Amygdala (tissue), 56 donors: ENCODE measurements at places on chromosomes 6 and 20.

GRCh38 chr20:47183367-47183766 lies 173.1 kb downstream of the ZMYND8 start:
- no peak for DNase-seq

GRCh38 chr6:45979311-45979710 lies 36.3 kb downstream of the CLIC5 start:
- no peak for DNase-seq

DNA sequence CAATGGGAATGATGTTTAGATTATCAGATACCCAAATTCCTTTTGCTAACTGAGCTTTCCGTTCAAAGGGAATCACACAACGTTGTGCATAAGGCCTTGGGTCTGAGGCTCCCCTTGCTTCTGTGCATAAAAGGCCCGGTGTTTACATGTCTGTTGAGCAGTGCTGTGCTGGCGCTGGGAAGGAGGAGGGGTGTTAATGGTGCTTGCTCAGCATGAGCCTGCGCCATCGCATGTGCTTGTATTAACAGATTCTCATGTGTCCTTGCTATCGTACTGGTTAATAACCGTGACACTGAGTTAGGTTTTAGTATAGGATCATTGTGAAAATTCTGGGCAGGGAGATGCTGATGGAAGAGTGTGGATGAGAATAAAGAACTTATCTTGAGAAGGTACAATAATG lies 62.3 kb upstream of the TRAF3IP2 start:
- DNase-seq, result no peak

DNA sequence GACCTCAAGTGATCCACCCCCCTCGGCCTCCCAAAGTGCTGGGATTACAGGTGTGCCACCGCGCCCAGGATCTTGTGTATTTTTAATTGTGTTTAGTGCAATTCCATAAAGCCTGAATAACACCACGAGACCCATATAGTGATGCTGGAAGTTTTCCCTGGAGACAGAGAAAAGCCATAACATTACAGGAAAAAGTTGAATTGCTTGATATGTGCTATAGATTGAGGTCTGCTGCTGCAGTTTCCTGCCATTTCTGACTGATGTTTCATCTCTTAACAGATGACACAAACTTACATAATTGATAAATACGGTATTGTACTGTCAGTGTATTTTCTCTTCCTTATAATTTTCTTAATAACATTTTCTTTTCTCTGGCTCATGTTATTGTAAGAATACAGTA lies 7.3 kb upstream of the UBD start:
- DNase-seq, result no peak

DNA sequence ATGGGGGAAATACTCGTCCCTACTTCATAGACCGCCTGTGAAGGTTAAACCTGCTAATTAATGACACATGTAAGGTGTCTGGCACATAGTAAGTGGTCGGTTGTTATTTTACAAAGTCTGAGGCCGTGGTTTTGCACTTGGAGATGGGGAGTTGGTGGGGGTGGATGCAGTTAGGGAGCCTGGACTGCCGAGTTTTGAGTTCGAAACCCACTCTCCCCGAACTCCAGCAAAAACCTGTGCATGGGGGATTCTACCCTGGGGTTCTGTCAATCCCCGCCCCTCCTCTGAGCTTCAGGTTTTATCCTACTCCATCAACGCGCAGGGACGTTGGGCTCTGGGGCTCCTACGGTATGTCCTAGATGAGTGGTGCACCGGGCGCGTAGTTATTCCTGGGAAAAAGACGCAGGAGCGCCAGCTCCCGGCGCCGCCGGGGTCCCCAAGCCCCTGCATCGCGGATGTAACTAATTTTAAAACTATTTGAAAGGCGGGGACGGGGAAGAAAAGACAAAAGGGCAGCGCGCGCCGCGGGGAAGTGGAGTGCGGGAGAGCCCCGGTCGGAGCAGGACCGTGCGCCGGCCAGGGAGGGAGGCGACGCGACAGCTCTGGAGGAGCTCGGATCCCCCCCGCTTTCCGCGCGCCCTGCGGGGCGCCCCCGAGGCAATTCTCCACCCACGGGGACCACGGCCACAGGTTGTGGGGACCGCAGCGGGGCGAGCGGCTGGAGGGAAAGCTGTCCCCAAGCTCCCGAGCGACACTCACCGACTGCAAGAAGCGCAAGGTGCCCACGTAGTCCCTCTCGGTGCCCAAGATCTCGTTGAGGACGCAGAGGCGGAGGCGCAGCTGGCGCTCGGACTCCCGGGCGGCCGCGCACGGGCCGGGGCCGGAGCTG lies 672 bp downstream of the PREX1 start:
- DNase-seq, result peak; percentile 38

DNA sequence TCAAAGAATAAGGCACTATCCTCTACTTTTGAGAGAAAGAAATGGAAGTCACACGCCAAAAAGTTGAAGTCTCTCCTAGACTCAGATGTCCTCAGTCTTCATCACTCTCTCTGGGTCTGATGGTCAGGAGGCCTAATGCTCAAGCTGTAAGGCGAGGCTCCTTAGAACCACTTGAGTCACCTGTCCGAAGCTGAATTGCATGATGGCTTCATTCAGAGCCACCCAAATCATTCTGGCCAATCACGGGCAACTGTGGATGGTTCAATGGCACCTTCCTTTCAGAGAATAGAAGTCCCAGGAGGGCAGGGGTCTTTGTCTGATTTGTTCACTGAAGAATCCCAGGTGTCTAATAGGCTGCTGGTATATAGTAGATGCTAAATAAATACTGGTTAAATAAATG lies 69.4 kb upstream of the RNF24 start:
- no peak for DNase-seq

DNA sequence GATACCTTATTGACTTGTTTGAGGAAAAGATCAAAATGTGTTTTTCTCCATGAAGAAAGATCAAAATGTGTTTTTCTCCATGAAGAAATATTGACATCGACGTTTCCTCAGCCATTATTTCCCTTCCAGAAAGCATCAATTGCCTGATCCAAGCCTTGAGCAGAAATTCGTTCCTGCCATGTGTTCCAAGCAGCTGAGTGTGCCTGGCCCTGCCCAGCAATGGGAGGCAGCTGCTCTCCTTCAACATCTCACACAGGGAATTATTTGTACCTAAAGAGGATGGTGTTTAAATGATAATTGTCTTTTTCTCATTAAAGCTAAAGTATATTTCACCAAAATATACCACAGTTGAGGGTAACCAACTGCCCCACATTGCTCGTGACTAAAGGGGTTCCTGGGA lies 7.8 kb upstream of the DUSP22 start:
- no peak for DNase-seq

GRCh38 chr20:38094373-38094891 lies 60.9 kb downstream of the RPRD1B start:
- no peak for DNase-seq

- no peak for DNase-seq
These were observed 10.2 kb downstream of the NQO2 start for GRCh38 chr6:3009930-3010329.

GRCh38 chr6:100504786-100505737 lies 40.3 kb upstream of the SIM1 start:
- DNase-seq, result no peak
